MV-4-11 (cell line): ENCODE measurements at places on chromosomes 7 and 10.

- DNase-seq: peak; percentile 20
Measured at GRCh38 chr10:96370584-96371157, 11.9 kb upstream of the OPALIN start.

GRCh38 chr10:34179280-34179679, 635.8 kb downstream of the PARD3 start:
- no peak for DNase-seq

DNA sequence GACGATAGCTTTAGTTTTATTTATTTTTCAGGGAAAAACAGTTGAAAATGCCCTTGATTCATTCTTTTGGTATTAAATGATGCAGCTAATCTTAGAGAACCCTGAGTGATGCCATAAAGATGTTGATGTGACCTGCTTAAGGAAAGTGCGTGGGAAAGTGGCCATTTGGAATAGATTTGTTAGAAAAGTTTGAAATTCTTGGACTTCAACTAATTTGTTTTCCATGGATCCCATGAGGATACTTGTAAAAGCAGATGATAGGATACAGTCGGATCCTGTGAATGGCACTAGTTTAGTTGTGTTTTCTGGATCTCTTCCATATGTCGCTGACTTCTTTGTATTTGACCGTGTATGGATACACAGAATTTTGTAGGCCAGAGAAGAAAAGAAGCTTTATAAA, 69.0 kb downstream of the SEPTIN7 start:
- no peak for DNase-seq

DNA sequence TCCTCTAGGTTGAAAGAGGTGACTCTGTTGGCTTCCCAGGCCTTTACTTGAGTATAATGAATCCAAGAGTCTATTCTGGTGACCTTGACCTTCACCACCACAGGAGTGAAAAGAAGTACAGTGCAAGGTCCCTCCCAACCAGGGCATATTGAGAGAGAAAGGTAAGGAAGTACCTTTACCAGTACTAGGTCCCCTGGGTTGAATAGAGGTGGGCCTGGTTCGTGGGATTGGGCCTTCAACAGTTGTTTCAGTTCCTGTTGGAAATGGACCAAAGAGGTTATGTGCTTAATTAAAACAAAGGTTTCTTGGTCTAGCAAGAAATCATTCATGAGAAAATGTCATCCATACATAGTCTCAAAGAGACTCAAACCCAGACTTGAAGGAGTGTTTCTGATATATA, 6.4 kb upstream of the SFTPA1 start:
- no peak for DNase-seq

- DNase-seq: peak; percentile 61
Measured at GRCh38 chr10:16566202-16566805, 44.6 kb upstream of the C1QL3 start.

- DNase-seq: no peak
Measured at GRCh38 chr10:84177541-84178141, 4.0 kb downstream of the GPR15LG start.

DNA sequence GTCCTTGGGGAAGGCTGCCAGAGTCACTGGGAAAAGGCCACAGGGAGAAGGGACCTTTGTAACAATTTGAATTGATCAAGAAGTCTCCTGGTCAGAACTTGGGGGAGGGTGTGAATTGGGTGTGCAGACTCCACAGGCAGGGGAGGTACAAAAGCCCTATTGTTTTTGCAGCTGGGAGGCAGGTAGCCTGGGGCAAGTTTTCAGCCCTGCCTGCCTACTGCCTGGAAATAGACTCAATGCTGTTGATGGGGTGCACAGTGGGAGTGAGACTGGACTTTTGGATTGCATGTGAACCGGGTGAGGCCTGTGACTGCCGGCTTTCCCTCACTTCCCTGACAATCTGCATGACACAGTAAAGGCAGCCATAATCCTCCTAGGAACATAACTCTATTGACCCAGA, 947.0 kb downstream of the REEP3 start:
- DNase-seq: no peak

DNA sequence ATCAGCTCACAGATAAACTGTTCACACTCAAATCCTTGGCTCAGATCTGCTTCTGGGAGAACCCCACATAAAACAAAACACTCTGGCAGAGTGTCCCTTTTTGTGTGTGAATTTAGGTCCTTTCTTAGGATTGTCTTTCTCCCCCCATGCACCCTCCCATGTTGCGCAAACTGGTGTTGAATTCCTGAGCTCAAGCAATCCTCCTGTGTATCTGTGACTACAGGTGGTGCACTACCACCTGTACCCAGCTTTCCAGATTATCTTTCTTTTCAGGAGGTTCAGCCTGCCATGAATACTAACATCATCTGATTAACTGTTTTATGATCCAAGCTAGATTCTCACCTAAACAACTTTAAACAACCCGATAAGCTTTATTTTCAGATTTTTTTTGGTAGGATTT, 177.6 kb upstream of the CSTF2T start:
- DNase-seq: no peak

GRCh38 chr10:122286867-122287266, 15.8 kb downstream of the BTBD16 start:
- no peak for DNase-seq

- DNase-seq: no peak
Measured at GRCh38 chr10:96930469-96930868, 98.4 kb downstream of the LCOR start.

- DNase-seq: no peak
Measured at GRCh38 chr10:133235265-133235855, 2.3 kb upstream of the VENTX start.

DNA sequence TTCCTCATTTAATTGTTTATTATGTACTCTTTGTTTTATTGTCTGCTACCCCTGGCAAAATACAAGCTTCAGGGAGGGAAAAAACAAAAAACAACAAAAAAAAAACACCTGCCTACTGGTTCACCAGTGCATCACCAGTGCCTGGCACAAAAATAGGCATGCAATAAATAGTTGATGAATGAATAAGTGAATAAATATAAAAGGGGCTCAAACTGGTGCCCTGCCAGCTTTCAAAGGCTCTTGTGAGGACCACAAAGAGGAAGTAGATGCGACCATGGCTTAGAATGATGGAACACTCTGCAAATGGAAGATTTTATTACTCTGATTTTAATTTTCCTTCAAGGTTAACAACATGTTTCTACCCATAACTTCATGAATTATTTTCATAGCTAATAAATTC, 213.0 kb upstream of the INHBA start:
- peak; percentile 53 for DNase-seq

DNA sequence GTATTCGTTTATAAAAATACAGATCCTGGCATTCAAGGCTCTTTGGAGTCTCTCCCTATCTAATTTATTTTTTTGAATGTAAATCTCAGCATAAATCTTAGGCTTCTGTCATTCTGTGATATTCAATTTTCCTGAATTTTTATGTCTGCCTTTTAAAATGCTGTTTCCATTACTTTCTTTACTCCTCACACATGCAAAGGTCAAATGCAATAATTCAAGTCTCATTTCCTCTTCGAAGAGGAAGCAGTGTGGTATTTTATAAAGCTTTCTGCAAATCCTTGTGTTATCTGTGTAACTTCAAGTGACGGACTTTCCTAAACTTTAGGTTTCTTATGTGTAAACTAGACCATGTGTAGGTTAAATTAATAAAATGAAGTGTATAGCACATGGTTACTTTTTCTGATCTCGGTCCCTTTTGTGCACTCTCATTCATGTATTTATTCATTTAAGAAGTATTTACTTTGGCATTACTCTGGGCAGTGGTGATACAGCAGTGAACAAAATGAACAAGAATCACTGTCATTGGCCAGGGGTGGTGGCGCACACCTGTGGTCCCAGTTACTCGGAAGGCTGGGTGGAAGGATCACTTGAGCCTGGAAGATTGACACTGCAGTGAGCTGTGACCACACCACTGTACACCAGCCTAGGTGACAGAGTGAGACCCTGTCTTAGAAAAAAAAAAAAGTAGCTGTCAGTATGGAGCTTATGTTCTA, 332.2 kb downstream of the EXOC4 start:
- DNase-seq: peak; percentile 85

DNA sequence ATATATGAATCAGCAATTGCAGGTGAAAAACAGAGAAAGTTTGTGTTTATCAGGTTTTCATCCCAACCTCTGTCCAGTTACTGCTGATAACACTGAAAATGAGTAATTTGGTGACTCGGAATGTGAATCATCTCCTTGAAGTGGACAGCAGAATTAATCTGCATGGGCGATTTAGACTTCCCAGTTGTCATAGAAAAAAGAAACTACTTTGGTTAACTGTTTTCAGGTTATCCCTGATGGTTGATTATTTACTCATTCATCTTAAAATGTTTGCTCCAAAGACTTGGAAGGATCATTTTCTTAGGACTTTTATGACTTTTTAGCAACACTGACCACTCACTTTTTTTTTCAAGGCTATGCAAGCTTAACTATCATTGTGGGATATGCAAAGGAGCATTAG, 504.1 kb upstream of the ANKRD30A start:
- DNase-seq: no peak

DNA sequence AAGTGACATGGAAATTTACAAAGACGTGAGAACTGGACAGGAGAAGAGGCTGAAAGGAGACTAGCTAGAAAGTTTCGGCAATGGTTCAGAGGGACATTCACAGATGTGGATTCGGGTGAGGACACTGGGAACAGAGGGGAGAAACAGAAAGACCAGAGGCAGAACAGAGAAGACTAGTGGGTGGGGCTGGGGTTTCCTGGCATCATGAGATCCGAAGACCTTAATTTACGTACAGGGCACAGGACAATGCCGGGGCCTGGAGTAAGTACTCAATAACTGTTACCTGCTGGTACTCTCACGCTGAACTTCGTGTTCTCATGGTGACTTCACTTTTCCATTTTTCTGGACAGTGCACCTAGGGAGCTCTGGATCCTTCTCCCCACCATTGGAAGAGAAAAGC, 53.5 kb downstream of the VOPP1 start:
- no peak for DNase-seq

GRCh38 chr7:24428676-24429075, 144.6 kb upstream of the PALS2 start:
- DNase-seq: no peak

DNA sequence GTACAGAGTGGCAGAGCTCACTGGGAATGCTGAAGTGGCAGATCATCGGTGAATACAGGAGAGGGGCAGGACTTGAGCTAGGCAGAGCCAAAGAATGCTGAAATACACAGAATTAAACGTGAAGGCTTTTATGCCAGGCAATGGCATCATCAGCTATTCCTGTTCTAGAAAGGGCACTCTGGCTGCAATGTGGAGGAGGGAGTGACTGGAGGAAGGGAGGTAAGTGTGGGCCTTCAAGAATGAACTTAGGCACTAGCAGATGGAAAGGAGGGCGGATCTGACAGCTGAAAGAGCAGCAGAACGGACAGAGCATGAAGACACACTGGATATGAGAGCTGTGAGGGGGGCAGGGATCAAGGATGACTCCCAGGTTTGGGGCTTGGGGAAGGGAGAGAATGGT, 12.0 kb upstream of the TM9SF3 start:
- no peak for DNase-seq

DNA sequence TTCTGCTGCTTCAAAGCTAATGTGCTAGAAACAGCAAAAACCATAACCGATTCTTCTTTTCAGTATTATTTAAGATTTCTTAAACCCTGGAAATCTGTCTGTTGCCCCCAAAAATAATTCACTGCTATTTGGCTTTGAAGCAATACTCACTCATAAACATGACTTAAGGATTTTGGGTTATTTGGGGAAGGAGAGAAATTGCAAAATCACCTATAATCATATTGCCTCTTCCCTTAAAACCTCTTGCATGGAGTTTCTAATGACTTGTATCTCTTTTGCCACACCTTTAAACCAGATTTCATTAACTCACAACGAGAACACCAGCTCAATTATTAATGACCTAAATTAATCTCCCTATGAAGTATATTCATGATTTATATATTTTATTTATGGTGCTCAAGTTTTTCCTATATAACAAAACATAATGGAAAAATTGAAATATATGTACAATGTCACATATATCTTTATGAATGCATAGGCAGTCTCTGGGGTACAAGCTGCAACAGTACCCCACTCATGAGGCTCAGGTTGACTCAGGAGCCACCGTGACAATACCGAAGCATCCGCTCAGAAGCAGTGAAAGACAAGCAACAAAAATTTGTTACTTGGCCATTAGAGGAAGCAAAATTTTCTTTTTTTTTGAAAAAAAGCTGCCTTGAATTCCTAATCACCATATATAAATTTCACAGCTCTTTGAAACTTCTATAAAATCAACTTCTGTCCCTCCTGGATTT, 3.0 kb downstream of the NAMPT start:
- peak; percentile 3 for DNase-seq

DNA sequence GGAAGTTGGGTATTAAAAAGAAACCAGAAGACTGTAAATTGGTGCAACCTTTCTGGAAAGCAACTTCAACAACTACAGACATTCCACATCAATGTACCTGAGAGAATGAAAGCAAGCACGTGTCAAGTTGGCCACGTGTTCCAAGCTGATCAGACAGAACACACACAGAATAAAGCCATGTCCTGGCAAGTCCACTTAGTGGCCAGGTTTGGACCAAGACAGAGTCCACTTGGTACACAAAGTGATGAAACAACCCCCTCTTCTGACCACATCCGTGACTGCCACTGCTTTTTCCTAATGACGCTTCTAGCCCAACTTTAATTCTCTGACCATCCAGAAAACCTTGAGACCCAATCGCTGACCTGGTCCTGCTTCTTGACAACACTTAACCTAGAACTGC, 109.4 kb downstream of the ABLIM1 start:
- no peak for DNase-seq

DNA sequence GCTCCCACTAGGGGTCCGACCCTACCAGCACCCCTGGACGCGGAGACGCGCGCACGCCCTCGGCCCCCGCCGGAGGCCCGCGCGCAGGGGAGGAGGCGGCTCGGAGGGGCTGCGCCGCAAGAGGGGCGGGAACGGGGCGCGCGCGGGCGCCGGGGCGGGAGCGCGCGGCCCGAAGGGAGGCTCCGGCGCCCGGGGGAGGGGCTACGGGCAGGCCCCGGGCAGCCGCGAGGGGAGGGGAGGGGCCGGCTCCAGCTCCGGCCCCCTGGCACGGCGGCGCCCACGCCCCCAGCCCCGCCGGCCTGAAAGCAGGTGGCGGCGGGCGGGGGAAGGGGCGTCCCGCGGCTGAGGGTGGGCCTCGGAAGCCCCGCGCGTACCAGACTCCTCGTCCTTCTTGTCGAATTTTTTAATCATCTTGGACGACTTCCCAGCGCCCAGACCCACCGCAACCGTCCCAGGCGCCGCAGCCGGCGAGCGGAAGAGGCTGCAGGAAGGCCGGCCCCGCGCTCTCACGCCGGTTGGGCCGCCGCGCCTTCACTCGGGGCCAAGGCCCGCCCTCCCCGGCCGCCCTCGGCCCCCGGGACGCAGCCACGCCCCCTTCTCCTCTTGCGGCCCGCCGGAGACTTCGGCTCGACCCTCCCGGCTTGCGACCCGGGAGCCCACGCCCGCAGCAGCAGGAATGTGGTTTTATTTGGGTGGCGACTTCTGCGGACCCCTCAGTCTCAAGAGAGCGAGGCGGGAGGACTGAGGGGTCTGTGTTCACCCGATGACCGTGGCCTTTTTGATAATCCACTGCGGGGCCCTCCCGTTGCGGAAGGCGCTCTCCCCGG, at the start of gene COPG2:
COPG2 (minus strand) TSS at position 491 of the 827 bp plus-strand sequence; CDS start at position 411, 80 bp downstream.
- DNase-seq: peak; percentile 71
